Effector CD4-positive, alpha-beta T cell (primary cell): ENCODE measurements at places on chromosomes 5 and 9.

GRCh38 chr9:6216951-6217350 lies 1.3 kb downstream of the IL33 start:
- DNase-seq, result no peak

- no peak for DNase-seq
These were observed 12.2 kb upstream of the TEX48 start for GRCh38 chr9:114694146-114694545.

DNA sequence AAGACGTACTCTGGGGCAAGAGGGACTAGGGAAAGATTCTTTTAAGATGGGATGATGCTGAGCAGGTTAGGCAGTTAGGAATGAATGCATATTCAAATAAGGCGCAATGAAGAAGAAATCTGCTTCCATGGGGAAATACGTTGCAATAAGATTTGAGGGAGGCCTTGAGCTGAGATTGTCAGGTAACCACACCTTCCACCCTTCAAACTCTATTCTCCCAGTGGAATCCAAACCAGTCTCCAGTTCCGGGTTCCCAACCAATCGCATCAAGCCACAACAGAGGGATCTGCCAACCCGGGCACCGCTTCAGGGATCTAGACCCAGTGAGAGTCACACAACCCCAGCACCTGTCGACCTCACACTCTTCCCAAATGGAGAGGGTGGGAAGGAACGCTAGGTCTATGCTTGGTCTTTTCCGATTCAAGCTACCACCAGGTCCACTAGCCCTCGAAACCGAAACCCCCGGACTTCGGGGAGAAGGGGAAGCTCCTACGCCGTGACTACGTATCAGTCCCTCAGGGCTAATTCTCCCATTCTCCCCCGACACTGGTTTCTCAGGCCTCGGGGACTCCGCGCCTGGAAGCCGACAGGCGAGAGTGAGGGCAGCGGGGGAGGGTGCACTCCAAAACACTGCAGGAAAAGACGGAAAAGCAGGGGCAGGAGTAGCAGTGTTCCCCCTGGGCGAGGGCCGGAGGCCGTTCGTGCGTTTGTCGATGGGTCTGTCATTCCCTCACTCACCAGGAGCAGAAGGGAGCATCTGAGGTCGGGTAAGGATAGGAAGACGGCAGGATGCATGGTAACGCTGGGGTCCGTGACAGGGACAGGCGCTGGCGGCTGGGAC lies 534 bp downstream of the ERP44 start:
- peak; percentile 14 for DNase-seq

- DNase-seq, result no peak
These were observed 117.5 kb upstream of the BOD1 start for GRCh38 chr5:173733831-173734501.

DNA sequence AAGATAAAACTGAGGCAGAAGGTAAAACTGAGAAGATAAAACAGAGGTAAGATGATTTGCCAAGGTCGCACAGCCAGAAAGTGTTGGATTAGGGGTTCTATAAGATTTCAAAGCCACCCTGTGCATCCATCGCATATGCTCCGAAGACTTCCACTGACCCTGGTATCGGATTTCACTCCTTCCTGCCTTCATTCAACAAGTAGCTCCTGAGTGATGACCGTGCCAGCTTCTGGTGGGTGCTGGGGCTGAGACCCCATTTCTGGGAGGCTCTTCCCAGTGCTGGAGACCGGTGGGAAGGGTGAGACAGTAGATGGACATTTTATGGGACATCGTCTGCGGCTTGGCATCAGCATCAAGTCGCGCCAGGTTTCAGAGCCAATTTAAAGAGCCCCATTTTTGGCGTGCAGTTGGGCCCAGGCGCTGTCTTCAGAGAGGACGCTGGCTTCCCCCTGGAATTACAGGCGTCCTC lies 53.7 kb upstream of the DAB2IP start:
- DNase-seq, result no peak

DNA sequence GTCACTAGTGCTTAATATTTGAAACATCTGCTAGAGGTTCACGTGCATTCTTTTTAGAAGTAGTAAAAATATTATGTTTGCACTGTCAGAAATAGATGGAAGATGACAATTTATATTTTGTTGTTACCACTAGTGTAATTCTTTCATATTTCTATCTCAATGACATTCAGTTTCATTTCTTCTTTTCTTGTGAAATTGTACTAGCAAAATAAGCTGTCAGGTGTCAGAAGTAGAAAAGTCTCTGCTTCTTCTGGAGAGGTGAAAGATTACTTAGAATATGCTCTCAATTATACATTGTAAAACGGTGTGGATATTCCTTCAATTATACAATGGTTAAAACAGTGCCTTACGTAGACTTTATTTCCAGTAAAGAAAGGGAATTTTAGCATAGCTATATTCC lies 395.4 kb downstream of the CSNK1G3 start:
- DNase-seq, result no peak

- DNase-seq, result no peak
These were observed 656.3 kb downstream of the PRELID2 start for GRCh38 chr5:145178641-145179523.

- no peak for DNase-seq
These were observed 30.3 kb upstream of the HMGCR start for GRCh38 chr5:75306746-75307145.

DNA sequence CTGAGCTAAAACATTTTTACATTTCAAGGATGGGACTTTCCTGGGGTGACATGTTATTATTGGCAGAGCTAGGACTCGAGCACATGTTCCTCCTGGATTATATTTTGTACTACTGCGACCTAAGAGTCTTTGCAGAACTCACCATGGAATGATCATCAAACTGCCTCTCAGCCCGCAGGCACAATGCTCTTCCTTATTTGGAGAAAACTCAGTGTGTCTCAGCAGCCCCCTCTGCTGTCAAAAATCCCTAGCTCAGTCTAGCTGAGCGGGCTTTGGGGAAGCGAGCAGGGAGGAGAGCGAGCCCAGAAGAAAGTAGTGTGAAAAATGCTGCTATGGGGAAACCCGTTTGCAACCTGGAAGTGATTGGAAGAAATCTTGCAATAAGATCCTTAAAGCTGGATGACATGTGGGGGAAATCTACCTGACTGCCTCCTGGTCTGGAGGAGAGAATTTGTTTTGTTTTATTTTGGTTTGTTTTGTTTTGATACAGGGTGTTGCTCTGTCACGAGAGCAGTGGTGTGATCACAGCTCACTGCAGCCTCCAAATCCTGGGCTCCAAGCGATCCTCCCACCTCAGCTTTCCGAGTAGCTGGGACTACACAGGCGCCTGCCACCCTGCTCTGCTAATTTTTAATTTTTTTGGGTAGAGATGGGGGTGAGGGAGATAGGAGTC lies 89.9 kb upstream of the CLINT1 start:
- DNase-seq, result peak; percentile 64

GRCh38 chr9:100074093-100074492 lies 24.7 kb downstream of the ERP44 start:
- no peak for DNase-seq

- no peak for DNase-seq
These were observed 122.4 kb upstream of the MSX2 start for GRCh38 chr5:174601946-174602345.

DNA sequence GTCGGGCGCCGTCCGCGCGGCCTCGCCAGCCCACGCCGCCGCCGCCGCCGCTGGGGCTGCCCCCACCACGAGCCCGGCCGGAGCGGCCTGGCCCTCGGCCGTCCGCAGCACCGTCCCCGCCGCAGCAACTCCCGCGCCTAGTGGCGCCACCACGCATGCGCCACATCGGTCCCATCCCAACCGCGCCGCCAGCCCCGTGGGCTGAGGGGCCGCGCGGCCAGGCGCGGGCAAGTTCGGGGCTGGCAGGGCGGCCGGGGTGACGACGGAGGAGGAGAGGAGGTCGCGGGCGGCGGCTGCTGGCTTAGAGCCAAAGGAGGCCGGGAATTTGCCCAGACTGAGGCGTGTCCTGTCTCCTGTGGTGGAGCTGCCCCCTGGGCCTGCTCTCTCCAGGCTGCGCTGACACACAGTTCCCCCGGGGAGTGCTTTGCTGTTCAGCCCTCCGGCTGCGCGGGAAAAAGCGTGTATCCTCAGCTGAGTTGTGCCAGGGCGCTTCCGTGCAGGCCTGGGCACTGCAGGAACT lies at the start of gene TUSC1:
TSS of gene TUSC1 (minus strand) at position 298 of the 520 bp plus-strand sequence. CDS start at position 166, 132 bp downstream.
- no peak for DNase-seq

- no peak for DNase-seq
These were observed 47.6 kb upstream of the SHOC1 start for GRCh38 chr9:111842313-111842712.

DNA sequence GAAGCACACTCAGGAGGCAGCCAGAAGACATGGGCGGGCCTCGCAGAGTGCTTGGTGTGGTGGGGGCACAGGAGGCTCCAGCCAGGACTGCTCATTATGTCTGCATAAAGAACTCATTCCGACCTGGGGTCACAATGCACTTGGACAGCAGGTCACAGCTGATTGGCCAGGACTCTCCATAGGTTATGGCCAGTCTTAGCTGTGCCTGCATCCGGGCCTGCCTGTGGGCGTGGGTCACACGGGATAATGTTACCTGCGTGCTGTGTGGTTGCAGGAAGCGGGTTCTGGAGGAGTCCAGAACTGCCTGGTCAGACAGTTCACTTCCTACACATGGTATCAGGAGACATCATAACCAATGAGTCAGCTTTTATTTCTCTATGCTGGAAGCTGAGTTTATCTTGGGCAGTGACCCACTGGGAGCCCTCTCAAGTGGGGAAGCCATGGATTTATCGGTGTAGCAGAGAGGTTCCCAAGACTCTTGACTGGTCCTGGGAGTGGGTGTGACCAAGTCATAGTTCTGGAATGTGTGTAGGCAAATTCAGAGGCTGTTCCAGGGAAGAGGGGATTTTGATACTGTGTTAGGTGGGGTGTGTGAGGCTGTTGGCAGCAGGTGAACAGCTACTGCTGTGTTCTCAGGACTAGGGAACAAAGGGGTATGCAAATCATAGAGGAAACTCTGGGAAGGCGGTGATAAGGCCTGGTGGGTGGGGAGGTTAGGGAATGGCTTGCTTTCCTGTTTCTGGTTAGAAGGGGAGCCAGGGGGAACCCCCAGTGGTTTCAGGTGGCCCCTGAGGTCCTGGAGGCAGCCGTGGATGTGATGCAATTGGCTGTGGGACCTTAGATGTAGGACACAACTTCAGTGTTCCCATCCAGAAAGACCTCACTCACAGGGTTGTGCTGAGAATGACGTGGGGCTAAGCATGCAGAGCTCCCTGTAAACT lies 51.3 kb downstream of the ARHGEF37 start:
- DNase-seq, result no peak

- DNase-seq, result no peak
These were observed 35.8 kb downstream of the OTULINL start for GRCh38 chr5:14617441-14617840.

- no peak for DNase-seq
These were observed 31.2 kb downstream of the GHR start for GRCh38 chr5:42454216-42454995.

- no peak for DNase-seq
These were observed 235.3 kb downstream of the CETN3 start for GRCh38 chr5:90174236-90174635.

GRCh38 chr5:173453167-173453566 lies 125.0 kb upstream of the STC2 start:
- no peak for DNase-seq

- no peak for DNase-seq
These were observed 121.9 kb upstream of the EDIL3 start for GRCh38 chr5:84506625-84507024.

GRCh38 chr5:40261984-40262383 lies 417.7 kb upstream of the PTGER4 start:
- DNase-seq, result no peak

- no peak for DNase-seq
These were observed 57.7 kb downstream of the MAPKAP1 start for GRCh38 chr9:125649315-125649714.

GRCh38 chr5:148811756-148812155 lies 14.7 kb upstream of the ADRB2 start:
- no peak for DNase-seq

- DNase-seq, result no peak
These were observed 16.2 kb downstream of the ANKH start for GRCh38 chr5:14855366-14855765.

DNA sequence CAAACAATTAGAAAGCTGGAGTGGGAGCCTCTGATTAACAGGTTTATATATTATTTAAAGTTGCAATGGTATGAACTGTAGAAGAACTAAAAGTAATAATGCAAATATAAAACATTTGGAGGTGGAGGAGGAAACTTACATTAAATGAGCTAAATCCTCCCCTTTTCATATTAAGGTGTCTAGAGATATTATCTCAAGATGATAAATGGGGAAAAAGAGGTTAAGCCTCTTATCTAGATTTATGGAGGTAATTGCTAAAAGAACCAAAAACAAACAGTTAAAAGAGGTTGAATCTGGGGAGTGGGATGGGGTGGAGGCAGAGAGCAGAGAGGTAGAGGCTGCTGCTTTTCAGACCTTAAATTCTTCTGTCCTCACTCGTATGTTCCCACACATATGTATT lies 147.8 kb upstream of the SLC24A2 start:
- no peak for DNase-seq

DNA sequence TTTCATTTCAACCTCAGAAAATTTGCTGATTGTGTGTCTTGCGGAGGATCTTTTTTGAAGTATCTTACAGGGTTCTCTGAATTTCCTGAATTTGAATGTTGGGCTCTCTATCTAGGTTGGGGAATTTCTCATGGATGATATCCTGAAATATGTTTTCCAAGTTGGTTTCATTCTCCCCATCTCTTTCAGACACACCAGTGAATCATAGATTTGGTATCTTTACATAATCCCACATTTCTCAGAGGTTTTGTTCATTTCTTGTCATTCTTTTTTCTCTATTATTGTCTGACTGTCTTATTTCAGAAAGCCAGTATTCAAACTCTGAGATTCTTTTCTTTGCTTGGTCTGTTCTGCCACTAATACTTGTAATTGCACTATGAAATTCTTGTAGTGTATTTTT lies 456.9 kb downstream of the PRELID2 start:
- DNase-seq, result no peak
